AG04449 (cell line): ENCODE measurements at places on chromosomes 5 and 9.
A peak's percentile ranks its signal among the peaks of the same experiment; 100 is the strongest.

DNA sequence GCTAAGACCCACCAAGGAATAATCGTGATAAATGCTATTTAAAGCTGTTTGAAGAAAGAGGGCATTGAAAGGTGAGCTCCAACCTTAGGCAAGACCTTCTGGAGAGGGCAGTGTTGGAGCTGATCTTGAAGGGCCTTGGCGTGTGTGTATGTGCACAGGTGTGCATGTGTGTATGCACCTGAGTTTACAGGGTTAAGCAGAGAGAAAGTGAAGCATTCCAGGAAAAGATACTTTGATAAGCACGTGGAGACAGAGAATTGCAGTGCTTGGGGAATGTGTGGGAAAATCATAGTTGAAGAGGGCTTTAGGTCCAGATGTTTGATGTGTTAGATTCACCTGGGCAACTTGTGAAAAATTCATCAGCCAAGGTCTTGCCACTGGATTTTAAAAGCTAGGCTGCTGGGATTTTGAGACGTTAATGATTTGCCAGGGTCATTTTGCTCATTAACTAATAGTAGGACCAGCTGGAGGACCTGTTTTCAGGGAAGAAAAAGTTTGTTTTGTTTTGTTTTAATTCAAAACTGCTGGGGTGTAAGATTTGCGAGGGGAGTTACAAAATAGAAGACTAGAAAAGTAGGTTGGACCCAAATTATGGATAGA lies 78.3 kb upstream of the ANKRD55 start:
- no peak for DNase-seq

- DNase-seq = peak; percentile 34
Observed at GRCh38 chr5:143985832-143986515, 174.0 kb downstream of the HMHB1 start.

- no peak for DNase-seq
Observed at GRCh38 chr5:149760854-149761187, 30.7 kb downstream of the PPARGC1B start.

- DNase-seq = no peak
Observed at GRCh38 chr9:136945333-136946227, 537 bp downstream of the C8G start.

GRCh38 chr9:88391921-88392320 lies 3.7 kb downstream of the SPIN1 start:
- DNase-seq = no peak

- DNase-seq = no peak
Observed at GRCh38 chr5:59067956-59068656, 485.2 kb downstream of the RAB3C start.

DNA sequence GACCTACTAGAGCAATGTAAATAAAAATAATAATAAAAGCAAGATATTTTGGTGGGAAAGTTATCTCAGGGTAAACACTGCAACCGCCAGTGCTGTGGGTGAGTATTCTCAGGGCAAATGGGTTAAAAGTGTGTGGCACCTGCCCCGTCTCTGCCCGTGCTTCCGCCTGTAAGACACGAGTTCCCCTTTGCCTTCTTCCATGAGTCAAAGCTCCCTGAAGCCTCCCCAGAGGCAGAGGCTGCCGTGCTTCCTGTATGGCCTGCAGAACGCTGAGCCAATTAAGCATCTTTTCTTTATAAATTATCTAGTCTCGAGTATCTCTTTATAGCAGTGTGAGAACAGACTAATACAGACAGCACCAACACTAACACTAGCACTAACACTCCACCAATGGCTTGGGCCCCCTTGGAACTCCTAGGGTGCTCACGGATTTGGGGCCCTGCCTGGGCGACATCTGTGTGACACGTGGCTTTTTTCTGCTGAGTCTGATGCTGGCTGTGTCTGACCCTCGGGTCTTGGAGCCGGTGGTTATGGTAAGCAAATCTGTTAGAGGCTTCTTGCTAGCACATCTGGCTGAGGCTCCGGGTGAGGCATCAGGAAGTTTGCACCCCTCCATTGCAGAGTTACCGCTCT lies 10.6 kb downstream of the PLEKHG4B start:
- DNase-seq = no peak

GRCh38 chr5:172144291-172144815 lies 43.7 kb downstream of the STK10 start:
- no peak for DNase-seq

GRCh38 chr9:20001058-20001457 lies 212.2 kb upstream of the SLC24A2 start:
- DNase-seq = no peak

- no peak for DNase-seq
Observed at GRCh38 chr5:1310118-1310517, 15.2 kb upstream of the TERT start.

DNA sequence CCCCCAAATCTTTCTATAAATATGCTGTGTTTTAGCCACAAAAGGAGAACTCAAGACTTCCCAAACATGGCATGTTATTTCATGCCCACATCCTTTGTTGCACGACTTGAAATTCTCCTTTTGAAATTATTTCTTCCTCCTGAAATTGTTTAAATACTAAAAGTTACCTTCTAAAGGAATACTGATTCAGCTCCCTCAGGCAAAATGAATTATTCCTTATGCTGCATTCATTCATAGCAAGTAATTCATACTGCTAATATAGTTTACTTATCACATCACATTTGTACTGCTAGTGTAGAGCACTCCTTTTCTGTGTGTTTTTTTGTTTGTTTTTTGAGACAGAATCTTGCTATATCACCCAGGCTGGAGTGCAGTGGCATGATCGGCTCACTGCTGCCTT lies 45.7 kb downstream of the BHMT start:
- DNase-seq = no peak

DNA sequence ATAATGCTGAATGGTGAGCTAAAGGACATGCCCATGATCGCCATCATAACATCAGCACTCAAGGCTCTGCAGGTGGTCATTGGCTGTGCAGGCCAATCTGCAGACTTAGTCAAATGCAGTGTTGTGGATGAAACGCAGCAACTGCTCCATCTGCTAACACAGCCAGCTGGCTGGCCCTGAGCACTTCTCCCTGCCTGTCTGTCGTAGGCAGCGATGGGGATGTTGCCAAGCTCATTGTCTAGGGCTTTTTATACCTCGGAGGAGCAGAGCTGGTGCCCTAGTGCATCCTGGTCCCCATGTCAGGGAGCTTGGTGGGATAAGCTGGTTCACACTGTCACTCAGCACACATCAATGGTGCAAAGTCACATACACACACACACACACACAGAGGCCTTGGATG lies 189.4 kb downstream of the TENT4A start:
- no peak for DNase-seq

- no peak for DNase-seq
Observed at GRCh38 chr9:129194221-129194620, 16.2 kb upstream of the IER5L start.

GRCh38 chr5:64880821-64881220 lies 112.1 kb downstream of the CWC27 start:
- no peak for DNase-seq

DNA sequence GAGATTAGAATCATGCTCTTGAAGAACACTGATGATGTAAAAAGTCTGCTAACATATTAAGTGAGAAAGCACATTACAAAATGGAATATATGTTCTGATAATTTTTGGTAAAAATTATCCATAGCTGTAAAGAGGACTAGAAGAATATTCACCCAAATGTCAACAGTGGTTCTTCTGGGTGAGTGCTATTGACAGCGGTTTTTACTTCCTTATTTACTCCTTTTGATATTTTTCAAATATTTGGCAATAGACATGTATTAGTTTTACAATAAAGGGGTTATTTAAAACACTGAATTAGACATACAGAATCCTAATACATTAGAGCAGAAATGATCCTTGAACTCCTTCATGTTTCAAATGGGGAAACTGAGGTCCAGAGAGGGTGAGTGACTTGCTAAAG lies 26.9 kb upstream of the MEGF9 start:
- DNase-seq = no peak

GRCh38 chr9:124308606-124309491 lies 51.1 kb downstream of the NEK6 start:
- DNase-seq = no peak

DNA sequence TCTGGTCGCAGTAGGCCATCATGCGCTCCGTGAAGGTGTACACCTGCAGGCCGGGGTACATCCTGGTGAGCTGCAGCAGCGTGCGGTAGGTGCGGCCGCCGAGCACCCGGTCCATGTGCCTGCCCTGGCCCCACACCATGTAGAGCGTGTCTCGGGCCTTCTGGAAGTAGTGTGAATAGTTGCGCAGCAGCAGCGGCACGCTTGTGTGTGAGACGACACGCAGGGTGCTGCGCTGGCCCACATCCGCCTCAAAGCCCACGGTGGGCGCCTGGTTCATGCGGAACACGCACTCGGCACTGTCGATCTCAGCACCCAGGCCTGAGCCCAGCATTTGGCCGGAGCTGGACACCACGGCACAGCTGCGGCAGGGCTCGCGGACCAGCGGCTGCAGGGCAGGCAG lies 4.5 kb downstream of the ST6GALNAC4 start:
- DNase-seq = no peak
